ENCODE measurements at places on chromosomes 1 and 21. TPM values are rescaled to one million over a fixed set of nuclear protein-coding genes. Genes with fewer than 3 reads are reported as not detected.
A peak's percentile ranks its signal among the peaks of the same experiment; 100 is the strongest.

UBXN10 gene
- 1.6 TPM for total RNA-seq

- DNase-seq: no peak
Measured at GRCh38 chr21:46191686-46192575, 7.7 kb upstream of the SPATC1L start.

GRCh38 chr21:36183144-36183795 lies 26.6 kb downstream of the DOP1B start:
- DNase-seq: no peak

GRCh38 chr1:66271904-66272254 lies 262.1 kb upstream of the SGIP1 start:
- DNase-seq: no peak

- DNase-seq: no peak
Measured at GRCh38 chr21:44596068-44596725, 3.9 kb upstream of the KRTAP10-6 start.

GRCh38 chr21:26157801-26158200 lies 12.8 kb downstream of the APP start:
- DNase-seq: no peak

- DNase-seq: no peak
Measured at GRCh38 chr1:212699104-212699624, 476 bp downstream of the BATF3 start.

DNA sequence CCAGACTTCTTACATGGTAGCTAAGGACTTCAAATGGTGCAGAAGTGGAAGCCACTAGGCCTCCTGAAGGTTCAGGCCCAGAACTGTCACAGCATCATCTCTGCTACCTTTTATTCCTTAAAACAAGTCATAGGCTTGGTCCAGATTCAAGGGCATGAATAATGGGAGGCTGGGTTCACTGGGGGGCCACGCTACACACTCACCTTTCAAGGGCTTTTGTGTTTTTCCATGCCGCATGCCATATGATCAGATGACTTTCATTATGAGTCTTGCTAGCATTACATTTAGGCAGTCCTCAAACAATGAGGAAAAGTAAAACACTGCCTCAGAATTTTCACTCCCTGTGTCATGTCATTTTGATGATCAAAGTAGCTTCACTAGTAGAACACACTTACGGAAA lies 83.4 kb downstream of the VPS26C start:
- no peak for DNase-seq

- no peak for DNase-seq
Measured at GRCh38 chr1:117655220-117655577, 49.4 kb downstream of the TENT5C start.

DNA sequence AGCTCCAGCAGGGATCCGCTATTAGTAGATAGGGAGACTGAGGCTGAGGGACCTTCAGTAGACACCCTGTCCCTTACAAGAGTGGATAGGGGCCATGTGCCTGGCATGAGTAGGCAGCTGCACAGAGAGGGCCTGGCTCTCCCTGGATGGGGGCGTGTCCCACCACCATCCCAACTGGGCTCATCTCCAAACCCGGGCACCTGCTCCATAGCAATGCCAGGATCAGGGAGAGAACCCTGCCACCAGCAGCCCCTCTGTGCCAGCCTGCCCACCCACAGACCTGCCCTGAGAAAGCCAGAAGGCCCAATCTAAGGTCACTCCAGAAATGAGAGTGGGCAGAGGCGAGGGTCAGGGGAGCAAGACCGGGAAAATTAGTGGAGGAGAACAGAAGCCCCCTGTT lies 121.3 kb downstream of the GRIK3 start:
- no peak for DNase-seq

ASCL5 gene
- not detected for total RNA-seq

- DNase-seq: no peak
Measured at GRCh38 chr1:186899977-186900376, 71.2 kb downstream of the PLA2G4A start.

FAM72C gene
- total RNA-seq: 0.59 TPM

DNA sequence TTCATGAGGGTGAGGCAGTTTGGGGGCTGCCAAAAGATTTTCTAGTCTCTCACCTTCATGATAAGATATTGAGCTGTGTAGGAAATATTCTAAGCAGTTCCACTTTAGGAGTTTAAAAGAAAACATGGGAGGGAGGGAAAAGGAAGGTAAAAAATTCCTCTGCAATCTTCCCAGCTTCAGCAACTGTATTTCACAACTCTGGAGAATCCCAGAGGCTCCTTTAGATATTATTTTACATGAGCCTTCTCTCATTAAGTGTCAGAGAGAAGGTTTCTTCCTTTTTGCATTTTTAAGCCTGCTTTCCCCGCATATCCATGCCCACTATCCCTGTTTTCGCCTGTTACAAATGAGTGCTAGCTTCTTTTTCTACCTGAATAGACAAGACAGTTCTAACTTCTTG lies 289.4 kb downstream of the CHRM3 start:
- DNase-seq: no peak

NTMT2 gene
- not detected for total RNA-seq

CCDC17 gene
- total RNA-seq: 0.79 TPM

DNA sequence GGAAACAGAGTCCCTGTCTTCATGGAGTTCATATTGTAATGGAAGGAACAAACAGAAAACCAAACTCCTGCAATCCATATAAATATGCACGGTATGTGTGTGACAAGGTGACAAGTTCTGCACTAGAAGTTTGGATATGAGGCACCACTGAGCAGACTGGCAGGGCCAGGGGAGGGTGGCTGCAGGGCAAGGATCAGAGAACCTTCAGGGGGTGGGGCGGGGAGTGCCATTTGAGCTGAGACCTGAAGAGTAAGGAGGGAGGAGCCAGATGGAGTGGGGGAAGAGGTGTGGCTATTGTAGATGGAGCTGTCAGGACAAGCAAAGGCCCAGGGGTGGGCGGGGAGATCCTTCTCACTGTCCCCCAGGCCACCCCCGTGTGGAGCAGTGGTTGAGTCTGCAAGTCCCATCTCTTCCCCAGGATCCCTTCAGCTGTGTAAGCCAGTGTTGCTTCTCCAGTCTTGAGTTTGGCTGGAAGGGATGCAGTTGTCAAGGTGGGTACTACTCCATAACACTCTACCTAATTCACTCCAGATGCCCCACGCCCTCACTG lies 76.4 kb downstream of the ATP5PO start:
- no peak for DNase-seq

MAP3K7CL gene
- 12.9 TPM for total RNA-seq

ADCY10 gene
- total RNA-seq: 0.20 TPM

CCDC190 gene
- total RNA-seq: 0.49 TPM

DNA sequence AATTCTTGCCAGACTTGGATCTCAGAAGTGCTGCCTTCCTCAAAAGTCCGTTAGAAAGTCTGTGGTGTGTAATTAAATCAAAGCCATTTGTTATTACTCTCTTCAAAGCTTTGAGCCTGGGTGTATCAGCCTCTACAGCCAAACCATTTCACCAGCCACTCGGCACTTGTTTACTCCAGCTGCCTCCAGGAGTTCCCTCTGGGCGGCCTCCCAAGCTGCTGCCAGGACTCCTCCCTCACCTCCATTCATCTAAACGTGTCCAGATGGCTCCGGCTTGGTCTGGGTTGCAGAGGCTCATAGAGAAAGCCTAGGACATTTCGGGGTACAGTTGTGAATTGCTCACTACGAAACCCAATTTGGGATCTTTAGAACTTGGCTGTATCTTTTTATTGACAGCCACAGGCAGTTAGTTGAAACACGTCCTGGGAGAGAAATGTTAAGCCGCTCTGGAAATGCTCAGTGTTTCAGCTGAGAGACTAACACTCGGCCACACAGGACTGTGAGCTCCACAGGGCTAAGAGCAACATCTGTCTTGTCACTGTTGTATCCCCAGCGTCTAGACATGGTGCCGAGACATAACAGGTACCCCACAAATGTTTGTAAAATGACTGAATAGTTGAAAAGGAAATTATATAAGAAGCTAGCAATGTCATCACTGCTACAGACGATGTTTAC lies 116.9 kb upstream of the NGF start:
- DNase-seq: no peak

BCL2L15 gene
- total RNA-seq: 0.99 TPM

- DNase-seq: no peak
Measured at GRCh38 chr1:15465674-15466073, 9.1 kb downstream of the CELA2A start.

PLA2G2A gene
- total RNA-seq: 4.8 TPM

ROR1 gene
- 12.5 TPM for total RNA-seq

DNA sequence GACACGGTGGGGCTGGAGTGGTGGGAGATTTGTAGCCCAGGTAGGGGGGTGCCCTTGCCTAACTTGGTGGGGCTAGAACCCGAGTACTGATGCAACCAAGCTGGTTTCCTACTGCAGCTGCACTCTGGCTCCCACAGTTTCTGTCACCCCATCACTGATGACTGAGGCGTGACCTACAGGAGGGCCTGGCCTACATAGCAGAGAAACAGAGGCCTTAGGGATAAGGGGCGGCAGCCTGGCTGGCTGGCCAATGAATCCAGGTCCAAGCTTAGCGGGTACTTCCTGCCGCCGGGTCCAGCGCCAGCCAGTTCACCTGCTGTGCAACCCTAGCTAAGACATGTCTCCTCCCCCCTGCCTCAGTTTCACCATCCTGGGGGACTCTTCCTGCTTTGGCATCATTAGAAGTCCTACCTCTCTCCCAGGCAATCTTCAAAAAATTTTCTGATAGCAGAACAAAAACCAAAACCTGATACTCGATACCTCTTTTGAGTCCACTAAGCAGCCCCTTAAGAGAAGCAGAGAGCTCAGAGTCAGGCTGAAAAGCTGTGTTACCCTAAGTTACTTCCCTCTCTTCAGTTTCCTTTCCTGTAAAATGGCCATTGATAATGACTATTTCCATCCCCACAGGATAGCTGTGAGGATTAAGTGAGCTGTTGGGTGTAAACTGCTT lies 27.3 kb upstream of the RNF19B start:
- no peak for DNase-seq

TLR5 gene
- 5.5 TPM for total RNA-seq

DNA sequence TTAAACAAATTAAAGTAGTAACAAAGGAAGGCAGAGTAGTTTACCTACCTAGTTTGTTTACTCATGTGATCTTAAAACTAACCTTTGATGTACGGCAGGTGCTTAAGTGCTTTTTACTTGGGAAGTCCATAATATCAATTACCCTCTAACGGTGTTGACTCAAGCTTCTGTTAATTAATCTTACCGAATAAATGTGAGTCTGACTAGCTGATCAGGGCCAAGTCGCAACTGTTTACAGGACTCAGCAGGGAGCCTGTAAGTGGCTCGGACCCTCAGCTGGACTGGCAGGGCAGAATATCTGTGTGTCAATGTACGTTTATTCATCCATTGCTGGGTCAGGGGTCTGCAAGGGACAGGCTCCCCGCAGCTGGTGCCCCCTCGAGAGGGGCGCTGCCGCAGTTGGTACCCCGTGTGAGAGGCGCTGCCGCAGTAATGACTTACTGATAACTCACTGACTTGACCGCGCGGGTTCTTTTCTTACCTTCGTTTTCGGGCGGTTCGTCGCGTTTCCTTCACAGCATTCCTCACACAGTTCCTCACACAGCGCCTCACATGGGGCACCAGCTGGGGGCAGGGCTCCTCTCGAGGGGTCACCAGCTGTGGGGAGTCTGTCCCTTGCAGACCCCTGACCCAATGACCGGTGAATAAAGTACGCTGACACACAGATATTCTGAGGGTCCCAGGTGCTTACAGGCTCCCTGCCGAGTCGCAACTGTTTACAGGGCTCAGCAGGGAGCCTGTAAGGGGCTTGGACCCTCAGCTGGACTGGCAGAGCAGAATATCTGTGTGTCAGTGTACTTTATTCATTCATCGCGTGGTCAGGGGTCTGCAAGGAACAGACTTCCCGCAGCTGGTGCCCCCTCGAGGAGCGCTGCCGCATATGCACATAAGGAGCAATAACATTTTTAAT lies 3.0 kb downstream of the FMO1 start:
- peak; percentile 37 for DNase-seq

DNA sequence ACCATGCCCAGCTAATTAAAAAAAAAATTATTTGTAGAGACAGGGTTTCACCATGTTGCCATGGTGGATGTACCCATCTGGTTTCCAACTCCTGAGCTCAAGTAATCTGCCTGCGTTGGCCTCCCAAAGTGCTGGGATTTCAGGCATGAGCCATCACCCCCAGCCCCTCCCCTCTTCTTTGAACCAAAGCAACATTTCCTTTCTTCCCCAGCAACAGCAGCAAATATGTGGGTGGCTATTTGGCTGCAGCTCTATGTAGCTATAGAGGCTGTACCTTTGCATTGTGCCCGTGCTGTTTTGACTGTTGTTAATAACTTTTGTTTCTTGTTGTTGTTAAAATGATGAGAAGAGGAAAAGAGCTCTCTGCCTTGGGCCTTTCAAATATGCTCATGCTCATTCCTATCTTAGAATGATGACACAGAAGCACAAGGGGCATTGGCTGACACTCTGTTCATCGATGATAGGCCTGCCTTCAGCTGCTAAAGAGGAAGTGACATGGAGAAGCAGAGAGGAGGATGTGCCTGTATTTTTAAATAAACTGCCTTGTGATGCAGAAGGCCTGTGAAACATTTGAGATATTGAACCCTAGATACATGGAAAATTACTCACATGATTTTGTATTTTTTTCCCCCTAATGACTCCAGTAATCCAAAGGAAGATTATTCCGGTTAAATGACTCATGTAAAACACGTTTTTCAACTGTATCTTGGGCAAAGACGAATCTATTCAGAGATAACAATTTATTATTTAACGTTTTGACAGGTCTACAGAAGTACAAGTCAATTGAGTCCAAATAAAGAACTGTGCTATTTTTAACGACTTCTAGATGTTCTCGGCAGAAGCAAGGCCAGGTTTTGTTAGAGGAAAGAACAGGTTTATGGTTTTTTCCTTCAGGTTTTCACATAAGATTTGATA lies 20.5 kb upstream of the XPR1 start:
- no peak for DNase-seq

DNA sequence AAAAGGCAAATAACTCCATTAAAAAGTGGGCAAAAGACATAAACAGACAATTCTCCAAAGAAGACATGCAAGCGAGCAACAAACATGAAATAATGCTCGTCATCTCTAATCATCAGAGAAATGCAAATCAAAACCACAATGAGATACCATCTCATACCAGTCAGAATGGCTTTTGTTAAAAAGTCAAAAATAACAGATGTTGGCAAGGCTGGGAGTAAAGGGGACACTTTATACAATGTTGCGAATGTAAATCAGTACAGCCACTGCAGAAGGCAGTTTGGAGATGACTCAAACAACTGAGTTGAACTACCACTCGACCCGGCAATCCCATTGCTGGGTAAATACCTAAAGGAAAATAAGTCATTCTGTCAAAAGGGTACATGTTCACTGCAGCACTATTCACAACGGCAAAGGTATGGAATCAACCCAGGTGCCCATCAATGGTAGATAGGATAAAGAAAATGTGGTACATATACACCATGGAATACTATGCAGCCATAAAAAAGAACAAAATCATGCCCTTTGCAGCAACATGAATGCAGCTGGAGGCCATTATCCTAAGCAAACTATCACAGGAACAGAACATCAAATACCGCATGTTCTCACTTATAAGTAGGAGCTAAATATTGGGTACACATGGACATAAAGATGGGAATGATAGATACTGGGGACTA lies 25.9 kb downstream of the TSPAN2 start:
- DNase-seq: no peak

DNA sequence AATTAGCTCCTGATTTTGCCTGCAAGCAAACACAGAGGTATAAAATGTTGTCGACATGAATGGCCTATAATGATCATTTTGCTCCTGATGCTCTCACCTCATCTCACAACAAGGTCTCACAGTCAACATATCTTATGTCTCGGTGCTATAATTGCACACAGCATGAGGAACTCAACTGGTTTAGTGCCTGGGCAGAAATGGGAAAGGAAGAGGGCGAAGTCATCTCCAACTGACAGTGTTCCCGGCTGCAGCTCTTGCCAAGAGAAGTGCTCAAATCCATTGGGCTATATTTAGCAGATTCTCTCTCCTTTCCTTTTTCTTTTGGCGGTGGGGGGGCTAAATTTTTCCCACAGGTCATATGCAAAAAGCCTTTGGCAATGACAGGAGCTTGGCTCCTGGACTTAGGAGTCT lies 53.0 kb downstream of the SLC45A1 start:
- DNase-seq: peak; percentile 48

Measured in skin of body (tissue), 3 donors.